ENCODE measurements at places on chromosomes 5 and 9.

- no peak for DNase-seq
Observed at GRCh38 chr5:38846379-38847011, 683 bp downstream of the OSMR start.

GRCh38 chr9:135087489-135087792 lies at the start of gene OLFM1:
OLFM1 (plus strand) TSS chr9:135087668; CDS start chr9:135087990, 322 bp downstream.
- no peak for DNase-seq

- DNase-seq, result no peak
Observed at GRCh38 chr9:124180557-124180956, 77.2 kb upstream of the NEK6 start.

- DNase-seq, result no peak
Observed at GRCh38 chr5:59656351-59657254, 236.9 kb downstream of the PDE4D start.

DNA sequence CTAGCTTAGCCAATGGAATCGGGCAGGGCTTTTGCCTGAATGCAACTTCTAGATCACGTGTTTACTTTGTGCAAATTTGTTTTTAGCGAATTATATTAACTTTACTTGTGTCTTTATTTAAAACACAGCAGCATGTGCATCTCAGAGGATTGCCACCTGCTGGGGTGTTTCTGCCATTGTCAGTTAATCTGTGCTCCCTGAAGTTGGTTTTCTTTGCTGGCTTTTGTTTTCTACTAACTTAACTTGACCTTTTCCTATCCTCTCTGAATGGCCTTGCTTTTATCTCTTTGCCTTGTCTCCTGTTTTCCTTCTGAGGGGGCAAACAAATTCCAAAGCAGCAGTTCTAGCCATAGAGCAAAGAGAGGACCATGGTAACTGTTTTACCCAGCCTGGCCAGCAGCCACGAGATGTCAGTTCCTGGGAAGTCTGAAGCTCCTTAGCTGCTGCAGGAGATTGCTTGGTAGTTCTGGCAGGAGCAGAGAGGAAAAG lies 67.6 kb downstream of the ARHGEF28 start:
- no peak for DNase-seq

GRCh38 chr9:104748359-104749031 lies 1.0 kb downstream of the NIPSNAP3A start:
- DNase-seq, result no peak

All from stimulated activated CD8-positive, alpha-beta memory T cell treated with anti-CD3 and anti-CD28 coated beads, Interleukin-15, amount 100 ng/mL, for 24 hours (primary cell).